Large intestine (tissue), 12 donors: ENCODE measurements at places on chromosomes 7 and 10.

- DNase-seq: no peak
These were observed 16.3 kb upstream of the CHST12 start for GRCh38 chr7:2386964-2387669.

DNA sequence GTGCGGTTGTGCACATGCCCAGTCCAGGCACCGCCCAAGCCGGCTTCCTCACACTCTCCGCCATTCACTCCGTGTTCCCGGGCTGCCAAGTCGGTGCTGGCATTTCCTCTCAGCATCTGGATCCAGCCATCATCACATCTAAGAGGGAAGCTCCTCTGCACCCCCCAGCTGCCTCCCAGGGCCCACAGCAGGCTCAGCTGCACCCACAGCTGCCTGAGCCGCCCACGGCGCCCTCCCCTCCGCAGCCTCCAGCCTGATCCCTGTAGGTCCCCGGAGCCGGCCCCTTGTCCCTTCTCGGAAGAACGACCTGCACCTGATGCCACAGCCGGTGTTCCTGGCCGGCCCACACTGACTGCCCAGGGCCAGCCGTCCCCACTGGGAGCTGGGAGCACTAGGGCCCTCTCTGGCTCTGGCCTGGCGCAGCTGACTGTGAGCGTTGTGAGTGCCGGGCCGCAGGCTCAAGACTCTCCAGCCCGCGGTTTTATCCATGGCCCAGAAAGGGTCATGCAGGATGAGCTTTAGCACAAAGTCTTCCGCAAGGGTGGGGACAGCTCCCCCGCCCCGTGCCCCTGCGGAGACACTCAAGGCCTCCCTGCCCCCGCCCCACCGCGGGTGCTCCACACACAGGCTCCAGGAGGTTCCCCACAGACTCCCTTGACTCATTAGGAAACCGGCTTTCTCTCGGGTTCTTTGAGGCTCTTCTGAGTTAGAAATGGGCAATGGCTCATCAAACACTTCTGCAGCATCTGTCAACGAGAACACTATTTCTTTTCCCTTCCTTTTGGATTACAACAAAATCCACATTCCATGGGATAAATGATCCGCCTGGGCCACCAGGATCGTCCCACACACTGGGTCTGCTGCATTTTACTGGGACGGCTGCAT lies 31.2 kb downstream of the CFAP46 start:
- no peak for DNase-seq

GRCh38 chr10:51960494-51960895 lies 261.1 kb upstream of the CSTF2T start:
- peak; percentile 21 for DNase-seq

DNA sequence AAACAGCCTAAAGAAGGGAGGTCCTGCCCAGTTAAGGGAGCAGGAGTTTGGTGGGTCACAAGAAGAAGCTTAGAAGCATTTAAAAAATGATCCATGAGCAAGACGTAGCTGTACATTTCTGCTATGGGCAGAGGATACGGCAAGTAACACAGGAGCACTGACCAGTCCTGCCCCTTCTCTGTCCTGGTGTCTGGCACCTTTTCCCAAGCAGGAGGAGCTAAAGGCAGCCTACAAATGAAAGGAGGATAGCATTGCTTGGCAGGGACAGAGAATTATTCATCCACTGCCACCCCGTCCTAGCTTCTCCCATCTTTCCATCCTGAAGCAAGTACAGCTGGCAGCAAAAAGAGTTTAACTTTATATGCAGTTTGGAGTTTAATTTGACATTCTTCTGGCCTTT lies 1077.6 kb downstream of the TYW1 start:
- no peak for DNase-seq

GRCh38 chr7:41222746-41223145 lies 480.1 kb downstream of the INHBA start:
- no peak for DNase-seq

DNA sequence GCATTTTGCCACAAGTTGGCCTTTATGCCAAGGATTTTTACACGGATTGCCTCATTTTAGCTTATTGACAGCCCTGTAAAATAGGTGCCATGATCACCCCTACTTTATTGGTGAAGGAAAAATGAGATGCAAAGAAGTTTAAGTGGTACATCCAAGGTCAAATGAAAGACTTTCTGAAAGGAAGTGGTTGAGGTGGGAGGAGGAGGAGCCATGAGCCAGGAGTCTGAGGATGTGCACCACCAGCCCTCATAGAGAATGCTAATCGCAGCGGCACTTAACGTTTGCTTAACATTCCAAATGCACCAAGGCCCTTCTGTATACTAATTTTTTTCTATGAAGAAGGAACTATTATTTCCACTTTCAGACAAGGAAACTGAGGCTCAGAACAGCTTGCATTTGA lies 31.0 kb upstream of the LRRC18 start:
- DNase-seq: no peak

GRCh38 chr10:126408953-126409641 lies 20.8 kb upstream of the ADAM12 start:
- no peak for DNase-seq

DNA sequence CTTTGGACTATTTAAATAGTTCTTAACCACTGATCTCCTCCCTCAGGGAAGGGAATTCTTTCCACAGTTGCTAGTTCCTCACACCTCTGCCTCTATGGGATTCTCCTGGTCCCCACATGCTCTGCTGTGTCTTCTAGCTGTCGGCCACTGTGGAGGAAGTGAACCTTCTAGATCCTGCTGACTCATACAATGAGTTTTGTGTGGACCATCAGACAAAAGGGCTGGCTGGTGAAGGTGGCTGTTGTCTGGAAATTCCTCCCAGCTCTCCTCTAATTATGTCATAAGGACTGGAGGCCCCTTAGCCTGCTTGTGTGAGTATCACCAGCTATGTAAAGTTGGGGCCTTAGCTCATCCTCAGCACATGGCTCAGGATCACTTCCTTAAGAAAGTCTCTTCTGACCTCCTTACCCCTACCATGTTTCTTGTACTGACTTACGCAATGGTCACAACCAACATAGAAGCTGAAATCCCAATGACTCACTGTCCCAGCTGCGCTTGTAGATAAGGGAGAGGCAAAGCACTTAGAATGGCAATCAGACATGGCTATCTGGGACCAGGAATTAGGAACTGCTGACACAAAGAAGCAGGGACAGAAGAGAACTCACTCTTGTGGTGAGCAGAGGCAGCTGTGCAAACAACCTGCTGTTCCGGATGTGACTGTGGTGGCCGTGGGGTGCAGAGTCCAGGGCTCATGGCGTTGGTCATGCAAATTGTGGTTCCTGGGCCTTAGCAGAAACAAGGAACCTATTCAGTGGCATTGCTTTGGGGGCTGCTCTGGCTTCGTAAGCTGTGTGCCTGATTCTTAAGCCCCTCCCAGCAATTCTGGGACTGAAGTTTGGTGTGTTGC lies 2.5 kb upstream of the MACC1 start:
- peak; percentile 96 for DNase-seq

DNA sequence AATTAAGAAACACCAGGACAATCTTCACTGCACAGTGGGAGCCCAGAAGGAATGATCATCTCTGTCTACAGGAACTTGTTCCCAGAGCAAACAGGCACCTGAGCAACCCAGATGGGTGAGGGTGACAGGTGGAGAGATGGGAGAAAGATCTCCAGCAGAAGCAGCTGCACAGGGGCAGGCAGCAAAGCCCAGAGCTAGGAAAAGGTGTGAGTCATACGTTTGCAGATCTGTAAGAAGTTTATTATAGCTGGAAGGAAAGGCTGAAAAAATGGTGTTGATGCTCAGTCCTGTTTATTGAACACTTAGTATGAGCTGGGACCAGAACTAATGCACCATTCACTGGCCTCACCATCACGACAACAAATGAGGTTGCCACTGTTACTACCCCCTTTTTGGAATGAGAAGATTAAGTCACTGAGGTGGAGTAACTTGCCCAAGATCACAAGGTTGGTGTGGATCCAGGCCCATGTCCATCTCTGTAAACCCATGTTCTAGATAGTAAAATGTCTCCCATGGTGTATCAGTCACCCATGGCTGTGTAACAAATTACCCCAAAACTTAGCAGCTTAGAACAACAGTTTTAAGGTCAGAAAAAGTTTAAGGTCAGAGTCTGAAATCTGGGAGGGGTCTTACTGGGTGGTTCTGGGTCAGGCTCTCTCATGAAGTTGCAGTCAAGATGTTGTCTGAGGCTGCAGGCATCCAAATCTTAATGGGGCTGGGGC lies 506.9 kb downstream of the RPS24 start:
- DNase-seq: peak; percentile 27

DNA sequence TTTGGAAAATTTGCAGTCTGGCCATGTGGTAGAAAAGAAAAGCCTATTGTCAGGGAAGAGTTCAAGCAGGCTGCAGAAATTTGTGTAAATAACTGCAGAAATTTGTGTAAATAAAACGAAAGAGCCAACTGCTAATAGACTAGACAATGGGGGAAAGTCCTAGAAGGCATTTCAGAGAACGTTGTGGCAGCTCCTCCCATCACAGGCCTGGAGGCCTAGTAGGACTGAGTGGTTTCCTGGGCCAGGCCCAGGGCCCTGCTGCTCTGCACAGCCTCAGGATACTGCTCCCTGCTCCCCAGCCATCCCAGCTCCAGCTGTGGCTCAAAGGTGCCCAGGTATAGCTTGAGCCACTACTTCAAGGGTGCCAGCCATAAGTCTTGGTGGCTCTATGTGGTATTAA lies 50.9 kb downstream of the RSBN1L start:
- DNase-seq: no peak

DNA sequence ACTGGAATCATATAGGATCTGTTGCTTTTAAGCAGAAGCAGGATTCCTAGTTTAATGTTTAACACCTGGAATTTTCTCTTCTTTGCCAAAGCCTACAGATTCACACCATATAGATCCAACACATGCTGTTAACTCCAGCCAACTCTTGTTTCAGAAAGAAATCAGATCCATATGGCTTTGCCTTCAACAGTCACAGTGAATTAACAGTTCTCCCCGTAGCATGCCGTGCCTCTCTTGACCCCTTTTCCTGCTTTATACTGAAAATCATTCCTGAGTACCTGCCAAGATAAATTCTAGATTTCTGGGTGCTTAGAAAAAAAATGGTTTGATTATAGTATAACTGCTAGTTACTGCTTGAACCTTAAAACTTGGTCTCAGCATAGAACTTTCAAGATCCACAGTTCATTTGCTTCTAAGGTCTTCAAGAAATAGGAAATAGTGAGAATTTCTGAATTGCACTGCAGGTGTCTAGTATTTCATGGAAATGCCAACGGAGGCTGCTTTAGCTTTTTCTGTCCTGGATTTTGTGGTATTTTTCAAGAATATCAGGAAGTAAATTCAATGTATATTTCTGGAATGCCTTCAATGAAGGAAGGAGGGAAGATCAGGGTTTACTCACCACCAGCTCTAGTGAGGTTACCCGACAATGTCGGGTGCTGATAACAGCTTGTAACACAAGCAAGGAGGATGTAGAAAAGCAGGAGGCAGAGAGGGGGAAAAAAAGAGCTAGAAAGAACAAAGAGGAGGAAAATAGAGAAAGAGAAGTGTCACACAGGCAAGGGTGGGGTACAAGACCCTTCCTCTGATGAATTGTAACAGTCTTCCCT lies 6.6 kb downstream of the AASS start:
- DNase-seq: peak; percentile 17

DNA sequence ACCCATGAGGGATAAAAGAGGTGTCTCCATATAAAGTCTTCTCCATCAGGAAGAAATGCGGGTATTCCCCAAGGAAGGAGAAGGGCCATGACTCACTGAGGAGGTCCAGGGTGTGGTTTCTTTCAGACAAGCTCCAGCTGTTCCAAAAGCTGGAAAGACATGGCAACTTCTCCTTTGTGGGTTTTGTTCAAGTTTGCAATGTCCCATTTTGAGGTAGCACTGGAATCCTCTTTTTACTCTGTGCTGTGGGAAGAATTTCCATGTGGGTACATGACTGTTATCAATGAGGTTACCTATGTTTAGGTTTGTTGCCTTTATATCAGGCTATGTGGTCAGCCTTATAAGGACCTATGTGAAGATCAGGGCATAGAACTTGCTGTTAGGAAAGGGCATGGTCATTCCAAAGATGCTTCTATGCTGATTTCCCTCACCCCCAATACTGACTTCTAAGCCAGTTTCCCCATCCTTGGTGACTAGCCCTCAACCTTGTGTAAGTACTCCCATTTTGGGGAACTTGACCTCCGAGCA lies 697.5 kb downstream of the INHBA start:
- DNase-seq: no peak

DNA sequence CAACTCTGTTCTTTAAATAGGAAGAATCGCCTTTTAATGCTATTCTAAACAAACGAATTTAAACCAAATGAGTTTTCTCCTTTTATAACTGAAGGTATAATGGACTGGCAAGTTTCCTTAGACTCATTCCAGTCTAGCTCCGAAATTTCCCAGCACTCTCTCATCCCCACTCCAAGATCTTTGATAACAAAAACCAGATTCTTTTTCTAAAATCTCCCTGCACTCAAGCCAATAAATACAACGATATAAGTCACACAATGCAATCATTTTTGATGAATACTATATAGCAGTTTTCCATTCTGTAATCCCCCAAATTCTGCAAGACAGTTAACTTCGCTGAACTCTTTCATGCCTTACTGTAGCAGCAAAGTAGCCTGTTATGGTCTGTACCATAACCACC lies 1.9 kb downstream of the OGA start:
- no peak for DNase-seq

DNA sequence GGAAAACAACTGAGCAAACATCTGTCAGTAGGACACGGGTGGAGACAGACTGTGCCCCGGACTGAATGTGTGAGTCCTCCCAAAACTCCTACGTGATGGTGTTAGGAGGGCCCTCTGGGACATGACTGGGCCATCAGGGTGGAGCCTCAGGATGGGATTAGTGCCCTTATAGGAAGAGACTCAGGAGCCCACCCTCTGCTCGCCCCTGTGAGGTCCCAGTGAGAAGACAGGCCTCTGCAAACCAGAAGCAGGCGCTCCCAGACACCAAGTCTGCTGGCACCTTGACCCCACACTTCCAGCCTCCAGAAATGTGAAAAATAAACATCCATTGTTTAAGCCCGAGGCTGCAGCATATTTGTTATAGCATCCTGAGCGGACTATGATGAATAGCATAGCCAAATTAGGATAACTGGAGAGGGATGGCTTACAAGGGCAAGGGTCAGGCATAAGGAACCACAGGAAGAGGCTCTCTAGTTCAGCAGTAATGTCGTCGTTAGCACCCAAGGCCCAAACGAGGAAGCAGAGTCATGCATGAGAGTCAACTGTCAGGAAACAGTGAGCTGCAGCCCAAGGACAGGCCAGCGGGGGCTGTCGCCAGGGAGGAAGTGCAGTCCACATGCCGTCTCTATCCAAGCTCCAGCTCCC lies 50.6 kb downstream of the PTPRN2 start:
- DNase-seq: no peak

- DNase-seq: no peak
These were observed 212.0 kb downstream of the TSPAN12 start for GRCh38 chr7:120645966-120646365.

DNA sequence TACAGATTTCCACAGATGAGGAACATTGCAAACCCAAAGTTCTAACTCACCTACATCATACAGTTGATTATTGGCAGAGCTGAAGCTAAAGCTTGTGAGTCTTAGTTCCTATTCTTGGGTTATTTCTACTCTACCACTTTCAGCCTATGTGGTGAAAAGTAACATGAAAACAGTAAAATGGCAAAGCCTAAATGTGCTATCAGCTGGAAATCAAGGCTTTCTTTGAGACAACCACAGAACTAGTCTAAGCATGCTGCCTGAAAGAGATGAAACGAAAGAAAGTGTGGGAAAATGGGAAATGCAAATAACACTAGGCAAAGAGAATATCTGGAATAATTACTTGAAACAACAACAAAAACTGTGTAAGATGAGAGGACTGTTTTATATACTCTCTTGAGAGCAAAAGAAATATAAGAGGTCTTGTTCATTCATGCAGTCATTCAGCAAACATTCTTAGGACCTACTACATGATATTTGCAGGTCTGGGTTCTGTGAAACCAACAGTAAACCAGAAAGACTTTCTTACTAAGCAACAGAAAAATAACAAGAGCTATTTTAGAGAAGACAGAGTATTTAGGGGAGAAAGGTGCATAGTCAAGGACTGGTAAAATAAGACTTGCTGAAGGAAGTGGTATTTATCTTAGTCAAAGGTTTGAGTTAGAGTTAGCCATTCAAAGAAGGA lies 437.1 kb downstream of the HTR7 start:
- peak; percentile 17 for DNase-seq
